ENCODE measurements at places on chromosomes 1 and 21. TPM values are rescaled to one million over a fixed set of nuclear protein-coding genes. Genes with fewer than 3 reads are reported as not detected.

GRCh38 chr1:28070725-28071593 is 17.5 kb downstream of the EYA3 start:
- peaks cover 13% of the 10 kb centered on the region for H3K4me1 ChIP-seq
- H3K36me3 ChIP-seq, result peaks cover 10% of the 10 kb centered on the region
- H3K27ac ChIP-seq, result no peak overlapping the region
- no peaks in the 10 kb centered on the region for H3K27me3 ChIP-seq

GRCh38 chr1:183242556-183242955 is 56.5 kb downstream of the LAMC2 start:
- no peaks in the 10 kb centered on the region for H3K36me3 ChIP-seq
- H3K27ac ChIP-seq, result no peak overlapping the region
- no peak for DNase-seq
- no peak overlapping the region for H3K4me3 ChIP-seq
- H3K27me3 ChIP-seq, result peaks cover 6% of the 10 kb centered on the region

DNA sequence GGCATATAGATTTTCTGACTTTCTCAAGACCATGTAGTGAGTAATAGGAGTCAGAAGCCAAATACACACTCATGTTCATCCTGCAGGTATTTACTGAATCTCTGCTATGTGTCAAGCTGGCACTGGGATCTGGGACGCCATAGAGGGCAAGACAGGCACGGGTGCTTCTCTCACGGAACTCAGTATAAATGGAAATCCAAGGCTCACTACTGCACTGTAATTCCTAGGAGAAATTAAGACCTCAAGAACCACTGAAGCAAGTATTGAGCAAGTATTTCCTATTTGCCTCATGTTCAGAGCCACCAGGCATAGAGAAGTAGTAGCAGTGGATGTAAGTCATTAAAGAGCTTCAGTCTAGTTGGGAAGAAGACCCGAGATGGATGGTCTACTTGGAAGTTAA is 38.9 kb downstream of the EIF2D start:
- H3K27me3 ChIP-seq, result no peaks in the 10 kb centered on the region
- no peak for DNase-seq
- peak overlapping the region; percentile 6 for H3K4me3 ChIP-seq
- peaks cover 99% of the 10 kb centered on the region for H3K4me1 ChIP-seq
- peak overlapping the region; percentile 91 for H3K27ac ChIP-seq

DNA sequence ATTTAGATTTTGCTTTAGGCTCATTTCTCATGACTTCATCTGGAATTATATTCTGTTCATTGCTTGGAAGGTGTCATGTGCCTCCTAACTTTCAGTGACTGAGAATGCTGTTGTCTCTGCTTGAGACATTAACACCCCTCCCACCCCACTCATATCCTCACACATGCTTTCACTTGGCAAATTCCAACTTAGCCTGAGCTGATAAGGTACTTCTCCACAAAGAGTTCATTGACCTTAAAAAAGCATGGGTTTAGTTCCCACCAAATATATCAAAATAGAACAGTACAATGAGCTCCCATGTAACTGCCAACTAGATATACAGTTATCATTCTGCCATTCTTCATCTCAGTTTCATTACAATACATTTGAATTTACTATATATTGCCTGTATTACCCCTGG is 576.5 kb upstream of the ADGRL2 start:
- no peaks in the 10 kb centered on the region for H3K27me3 ChIP-seq
- H3K4me1 ChIP-seq, result no peaks in the 10 kb centered on the region
- H3K27ac ChIP-seq, result no peak overlapping the region
- H3K4me3 ChIP-seq, result no peak overlapping the region

DNA sequence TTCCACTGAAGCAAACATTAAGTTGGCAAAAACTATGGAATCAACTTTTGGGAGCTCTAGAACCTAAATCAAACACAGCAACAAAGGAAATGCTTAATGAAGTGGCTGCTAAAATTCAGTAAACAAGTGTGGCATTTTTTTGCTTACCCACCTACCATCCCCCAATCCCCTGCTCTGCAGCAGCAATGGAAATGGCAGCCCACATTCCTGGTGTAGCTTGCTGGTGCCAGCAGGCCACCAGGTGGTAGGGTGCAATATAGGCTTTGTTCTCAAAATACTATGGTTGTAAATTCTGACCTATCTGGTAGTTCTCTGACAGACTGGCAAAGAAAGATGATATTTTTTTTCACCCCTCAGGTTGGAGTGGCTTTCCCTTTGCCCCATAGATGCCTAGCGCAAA is 42.8 kb downstream of the SHCBP1L start:
- no peak for DNase-seq
- H3K4me3 ChIP-seq, result no peak overlapping the region
- peaks cover 4% of the 10 kb centered on the region for H3K27me3 ChIP-seq
- H3K36me3 ChIP-seq, result no peaks in the 10 kb centered on the region

DNA sequence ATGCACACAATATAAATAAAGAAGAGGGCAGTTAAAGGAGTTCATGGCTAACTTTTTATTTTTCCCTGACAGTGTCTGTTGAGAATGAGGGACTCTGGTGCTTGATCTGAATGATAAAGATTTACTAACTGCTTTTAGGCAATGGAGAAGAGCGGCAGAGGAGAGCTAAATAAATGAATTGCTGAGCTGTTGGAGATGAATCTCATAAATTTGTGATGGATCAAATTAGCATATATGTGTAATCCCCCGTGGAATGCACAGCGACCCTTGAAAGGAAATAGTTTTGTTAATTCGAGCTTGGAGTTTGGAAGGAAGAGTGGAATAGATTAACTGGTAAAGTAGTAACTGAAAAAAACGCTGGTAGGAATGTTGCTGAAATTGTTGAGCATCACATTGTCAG is 40.2 kb downstream of the HMCN1 start:
- H3K4me1 ChIP-seq, result no peaks in the 10 kb centered on the region
- DNase-seq, result no peak
- H3K27ac ChIP-seq, result no peak overlapping the region
- no peak overlapping the region for H3K4me3 ChIP-seq

GRCh38 chr1:1348420-1349255 is 580 bp downstream of the DVL1 start:
- no peak for DNase-seq
- peak overlapping the region; percentile 70 for H3K4me3 ChIP-seq
- peaks cover 27% of the 10 kb centered on the region for H3K4me1 ChIP-seq
- peaks cover 15% of the 10 kb centered on the region for H3K27me3 ChIP-seq

DNA sequence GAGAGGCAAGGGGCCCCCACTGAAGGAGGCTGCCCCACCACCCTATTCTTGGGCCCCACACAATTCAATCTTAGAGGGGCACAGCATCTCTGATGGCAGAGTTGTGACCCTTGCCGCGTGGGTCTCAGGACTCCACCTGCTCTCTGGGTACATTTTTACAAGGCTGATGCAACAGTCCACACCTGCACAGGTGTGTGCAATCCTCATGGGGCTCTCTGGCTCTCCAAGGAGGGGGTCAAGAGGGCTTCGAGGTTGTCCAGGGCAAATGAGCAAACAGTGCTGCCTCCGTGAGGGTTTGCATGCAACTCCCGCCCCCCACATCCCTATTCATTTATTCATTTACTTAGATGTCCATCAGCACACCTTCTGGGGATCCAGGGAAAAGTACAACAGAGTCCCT is 81.6 kb upstream of the IFFO2 start:
- no peak overlapping the region for H3K27ac ChIP-seq
- peaks cover 37% of the 10 kb centered on the region for H3K27me3 ChIP-seq
- no peak overlapping the region for H3K4me3 ChIP-seq
- no peaks in the 10 kb centered on the region for H3K4me1 ChIP-seq

DNA sequence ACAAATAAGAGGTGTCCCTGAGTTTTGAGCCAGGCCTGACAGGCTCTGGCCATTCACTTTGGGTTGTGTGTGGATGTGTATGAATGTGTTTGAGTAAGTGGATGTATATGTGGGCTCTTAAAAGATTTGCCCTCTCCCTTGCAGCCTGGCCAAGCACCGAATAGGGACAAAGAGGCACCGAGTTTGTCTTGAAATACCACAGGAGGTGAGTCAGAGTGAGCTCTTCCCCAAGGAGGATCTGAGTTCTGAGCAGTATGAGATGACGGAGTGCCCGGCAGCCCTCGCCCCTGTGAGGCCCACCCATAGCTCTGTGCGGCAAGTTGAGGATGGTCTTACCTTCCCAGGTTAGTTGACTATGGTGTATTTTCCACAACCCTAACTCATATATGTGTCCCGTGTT is 19.0 kb downstream of the KDM4A start:
- no peak overlapping the region for H3K27ac ChIP-seq
- no peaks in the 10 kb centered on the region for H3K4me1 ChIP-seq
- H3K4me3 ChIP-seq, result no peak overlapping the region
- H3K27me3 ChIP-seq, result no peaks in the 10 kb centered on the region
- DNase-seq, result no peak
- H3K36me3 ChIP-seq, result peaks cover 76% of the 10 kb centered on the region

DNA sequence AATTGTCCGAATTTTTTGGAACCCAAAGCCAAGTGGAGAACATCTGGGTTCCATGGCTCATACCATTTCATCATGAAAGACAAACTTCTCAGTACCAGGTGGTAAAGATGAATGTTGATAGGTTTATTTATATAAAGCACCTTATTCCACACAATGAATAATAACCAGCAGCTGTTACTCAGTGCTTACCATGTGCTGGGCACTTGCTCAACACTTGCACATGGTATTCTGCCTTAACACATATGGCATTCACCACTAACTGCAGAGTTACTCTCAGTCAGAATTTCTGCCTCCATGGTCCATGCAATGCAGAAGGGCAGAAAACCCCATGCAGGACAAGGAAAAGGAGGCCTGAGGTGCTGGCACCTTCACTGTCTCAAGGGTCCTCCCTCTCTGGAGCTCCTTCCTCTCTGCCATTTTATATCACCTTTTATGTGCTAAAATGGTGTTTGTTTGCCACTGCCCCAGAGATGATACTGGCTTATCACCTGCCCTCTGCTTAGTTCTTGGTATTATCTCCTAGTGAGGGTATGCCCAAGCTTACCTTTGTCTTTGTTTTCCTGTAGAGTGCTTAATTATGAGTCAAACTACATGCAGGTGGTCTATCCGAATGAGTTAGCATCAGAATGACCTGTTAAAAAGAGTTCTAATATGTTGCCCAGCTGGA is 76.7 kb upstream of the ZNF326 start:
- no peak overlapping the region for H3K4me3 ChIP-seq
- no peak overlapping the region for H3K27ac ChIP-seq
- DNase-seq, result no peak
- peaks cover 4% of the 10 kb centered on the region for H3K4me1 ChIP-seq
- no peaks in the 10 kb centered on the region for H3K27me3 ChIP-seq

DNA sequence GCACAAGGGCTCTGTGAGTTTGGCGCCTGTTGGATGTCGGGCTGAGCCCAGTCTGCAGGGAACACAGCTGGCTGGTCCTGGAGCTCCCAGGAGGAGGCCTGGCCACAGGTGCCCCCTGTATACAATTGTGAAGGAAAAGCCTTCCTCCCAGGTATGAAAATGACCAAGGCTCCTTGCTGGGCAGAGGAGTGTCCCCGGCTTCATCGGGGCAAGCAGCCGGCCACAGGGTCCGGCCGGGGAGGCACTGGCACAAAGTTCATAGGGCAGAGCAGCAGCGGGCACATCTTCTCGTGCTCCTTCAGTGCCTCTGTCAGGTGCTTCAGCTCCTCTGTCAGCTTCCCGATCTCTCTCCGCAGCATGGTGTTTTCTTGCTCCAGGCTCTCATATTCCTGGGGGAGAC is 13.0 kb downstream of the BATF3 start:
- H3K4me3 ChIP-seq, result no peak overlapping the region
- H3K36me3 ChIP-seq, result peaks cover 35% of the 10 kb centered on the region
- peaks cover 64% of the 10 kb centered on the region for H3K4me1 ChIP-seq
- H3K27me3 ChIP-seq, result no peaks in the 10 kb centered on the region

DNA sequence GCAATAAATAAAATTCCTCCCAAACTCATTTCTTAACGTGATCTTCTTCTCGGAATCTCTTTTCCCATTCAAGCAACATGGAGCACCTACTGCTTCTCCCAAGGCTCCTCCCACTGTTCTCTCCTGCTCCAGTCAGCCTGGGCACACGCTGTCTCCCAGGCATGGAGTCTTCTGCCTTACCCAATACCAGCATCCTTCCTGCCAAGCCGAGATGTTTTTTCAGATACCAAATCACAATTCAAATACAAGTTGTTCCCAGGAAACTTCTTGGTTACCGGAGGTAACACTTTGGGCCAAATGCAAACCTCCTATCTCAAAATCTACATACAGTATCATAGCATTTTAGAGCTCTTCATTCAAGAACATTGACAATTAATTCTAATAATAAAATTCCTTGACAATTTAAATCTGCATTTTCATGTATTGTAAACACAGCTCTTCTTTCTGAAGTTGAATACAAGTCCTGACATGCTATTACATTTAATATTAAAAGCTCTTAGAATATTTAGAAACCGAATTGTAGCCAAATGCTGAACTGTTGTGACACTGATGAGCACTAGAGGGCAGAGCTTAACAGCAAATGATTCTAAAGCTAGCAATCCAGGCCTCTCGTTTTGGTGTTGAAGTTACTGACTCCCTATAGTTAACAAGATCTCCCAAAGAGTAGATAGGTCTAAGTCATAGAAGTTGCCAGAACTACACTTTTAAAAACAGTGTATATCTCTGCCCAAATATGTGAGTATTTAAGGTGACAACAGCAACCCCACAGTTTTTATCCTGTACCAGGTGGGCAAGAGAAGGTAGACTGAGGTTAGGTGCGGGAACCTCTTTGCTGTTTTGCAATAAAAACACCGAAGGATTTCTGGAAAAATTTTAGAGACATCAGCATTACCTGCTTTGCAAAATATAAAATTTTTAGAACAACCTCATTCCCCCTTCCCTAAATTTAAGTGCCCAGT is 52.3 kb downstream of the BCAR3 start:
- peak; percentile 61 for DNase-seq
- no peak overlapping the region for H3K4me3 ChIP-seq
- H3K27me3 ChIP-seq, result peaks cover 6% of the 10 kb centered on the region

The SLC22A15 gene
- total RNA-seq, result 0.40 TPM

The THEM5 gene
- not detected for total RNA-seq

The PRR9 gene
- total RNA-seq, result not detected

The ACTA1 gene
- total RNA-seq, result not detected

The RIMS3 gene
- total RNA-seq, result 6.2 TPM
